ENCODE measurements at places on chromosomes 13 and 19. TPM values are rescaled to one million over a fixed set of nuclear protein-coding genes. Genes with fewer than 3 reads are reported as not detected.
A peak's percentile ranks its signal among the peaks of the same experiment; 100 is the strongest.

The LIG4 gene
- 5.7 TPM for total RNA-seq

The STOML3 gene
- not detected for total RNA-seq

The LILRB3 gene
- not detected for total RNA-seq

The SULT2B1 gene
- total RNA-seq: 0.96 TPM

DNA sequence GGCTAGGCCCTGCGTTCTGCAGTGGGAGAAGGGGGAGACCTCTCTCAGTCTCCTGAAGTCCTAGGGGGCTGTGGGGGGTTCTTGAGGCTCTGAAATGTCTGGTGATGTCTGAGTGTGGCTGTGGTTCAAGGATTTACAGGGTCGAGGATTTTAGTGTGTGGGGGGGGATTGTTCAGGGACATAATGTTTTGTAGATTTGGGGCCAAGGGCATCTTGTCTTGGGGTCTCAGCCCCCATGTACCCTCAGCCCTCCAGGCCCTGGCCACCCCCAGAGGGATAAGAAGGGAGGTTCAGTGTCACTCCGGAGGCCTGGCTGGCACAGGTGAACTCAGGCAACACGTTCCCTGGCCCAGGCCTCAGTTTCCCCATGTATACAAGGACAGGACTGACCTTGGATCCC is 2.4 kb upstream of the APC2 start:
- no peak overlapping the region for H3K4me3 ChIP-seq
- no peak for DNase-seq
- H3K4me1 ChIP-seq: peaks cover 8% of the 10 kb centered on the region
- H3K27me3 ChIP-seq: peaks cover 60% of the 10 kb centered on the region

DNA sequence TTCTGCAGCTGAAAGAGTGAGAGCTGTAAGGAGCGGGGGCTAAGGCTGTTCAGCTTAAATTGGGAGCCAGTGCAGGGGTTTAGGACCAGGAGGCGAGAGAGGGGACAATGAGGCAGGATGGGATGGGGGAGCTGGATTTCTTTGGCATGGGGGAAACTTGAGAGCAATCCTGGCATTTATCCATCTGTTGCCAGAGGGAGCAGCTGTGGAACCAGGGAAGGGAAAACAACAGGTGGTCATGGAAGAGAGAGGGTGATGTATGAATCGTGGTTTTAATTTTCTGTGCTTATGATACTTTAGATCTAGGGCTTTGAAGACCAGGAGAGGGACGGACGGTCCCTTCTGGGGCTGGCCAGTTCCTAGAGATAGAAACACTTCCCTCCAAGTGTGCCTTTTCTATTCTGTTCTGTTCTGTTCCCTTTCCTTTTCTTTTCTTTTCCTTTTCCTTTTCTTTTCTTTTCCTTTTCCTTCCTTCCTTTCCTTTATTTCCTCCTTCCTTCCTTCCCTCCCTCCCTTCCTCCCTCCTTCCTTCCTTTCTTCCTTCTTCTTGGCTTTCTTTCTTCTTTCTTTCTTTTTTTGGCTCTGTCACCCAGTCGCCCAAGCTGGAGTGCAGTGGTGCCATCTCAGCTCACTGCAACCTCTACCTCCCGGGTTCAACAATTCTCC is 16.0 kb upstream of the CCL25 start:
- H3K36me3 ChIP-seq: no peaks in the 10 kb centered on the region
- DNase-seq: no peak
- H3K4me3 ChIP-seq: no peak overlapping the region

DNA sequence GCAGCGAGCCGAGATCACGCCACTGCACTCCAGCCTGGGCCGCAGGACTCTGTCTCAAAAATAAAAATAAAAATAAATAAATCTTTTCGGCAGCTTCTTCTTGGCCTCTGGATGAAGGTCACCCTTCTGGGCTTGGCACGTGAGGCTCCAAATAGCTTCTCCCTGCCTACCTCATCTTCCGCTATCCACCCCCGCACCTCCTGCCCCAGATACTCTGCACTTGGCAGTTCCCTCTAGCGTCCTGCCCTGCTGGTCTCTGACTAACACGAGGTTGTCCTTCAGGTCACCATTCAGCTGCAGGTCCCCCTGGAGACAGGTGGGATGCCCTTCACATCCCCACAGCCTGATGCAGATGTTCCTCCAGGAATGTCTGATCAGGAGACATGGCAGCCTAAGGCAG is 8.5 kb upstream of the CCL25 start:
- no peak for DNase-seq
- H3K4me3 ChIP-seq: no peak overlapping the region
- no peaks in the 10 kb centered on the region for H3K36me3 ChIP-seq
- no peaks in the 10 kb centered on the region for H3K4me1 ChIP-seq
- H3K27me3 ChIP-seq: peaks cover 22% of the 10 kb centered on the region

DNA sequence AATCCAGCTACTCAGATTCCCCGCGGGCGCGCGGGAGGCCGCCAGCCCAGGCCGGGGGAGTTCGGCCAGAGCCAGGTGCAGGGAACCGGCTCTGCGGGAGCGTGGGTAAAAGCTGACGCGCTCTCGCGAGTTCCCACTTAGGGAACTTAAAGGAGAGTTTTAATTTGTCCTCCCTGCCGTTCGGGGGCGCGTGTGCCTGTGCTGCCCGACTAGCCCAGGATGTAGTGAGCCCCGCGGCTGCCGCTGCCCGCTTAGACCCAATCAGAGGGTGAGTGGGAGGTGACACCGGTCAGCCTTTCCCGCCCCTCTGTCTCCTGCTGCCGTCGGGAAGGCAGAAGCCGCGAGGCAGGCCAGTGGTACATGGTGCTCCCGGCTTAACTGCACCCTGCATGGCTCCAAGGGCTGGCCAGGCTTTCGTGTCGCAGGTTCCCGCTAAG is 36.0 kb upstream of the NEK3 start:
- peak overlapping the region; percentile 99 for H3K4me3 ChIP-seq
- peaks cover 6% of the 10 kb centered on the region for H3K4me1 ChIP-seq

DNA sequence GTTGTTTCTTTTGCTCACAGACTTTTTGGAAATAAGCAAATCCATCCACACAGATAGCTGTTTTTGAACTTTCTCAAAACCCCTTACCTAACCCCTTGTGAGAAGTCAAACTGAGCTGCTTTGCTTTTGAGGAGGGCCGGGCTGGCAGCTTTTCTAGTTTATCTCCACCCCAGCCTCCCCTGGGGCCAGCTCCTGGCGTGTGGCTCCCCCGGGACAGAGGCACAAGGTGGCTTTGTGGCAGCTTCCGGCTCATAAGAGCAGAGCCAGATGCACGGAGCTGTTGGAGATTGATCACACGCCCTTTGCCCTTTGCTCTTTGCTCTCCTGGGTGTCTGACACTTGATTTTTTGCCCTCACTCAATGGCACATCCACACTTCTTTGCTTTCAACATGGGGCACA is 24.9 kb upstream of the RNF113B start:
- H3K4me1 ChIP-seq: peaks cover 48% of the 10 kb centered on the region
- H3K36me3 ChIP-seq: peaks cover 38% of the 10 kb centered on the region
- peak overlapping the region; percentile 16 for H3K4me3 ChIP-seq
- no peak for DNase-seq

DNA sequence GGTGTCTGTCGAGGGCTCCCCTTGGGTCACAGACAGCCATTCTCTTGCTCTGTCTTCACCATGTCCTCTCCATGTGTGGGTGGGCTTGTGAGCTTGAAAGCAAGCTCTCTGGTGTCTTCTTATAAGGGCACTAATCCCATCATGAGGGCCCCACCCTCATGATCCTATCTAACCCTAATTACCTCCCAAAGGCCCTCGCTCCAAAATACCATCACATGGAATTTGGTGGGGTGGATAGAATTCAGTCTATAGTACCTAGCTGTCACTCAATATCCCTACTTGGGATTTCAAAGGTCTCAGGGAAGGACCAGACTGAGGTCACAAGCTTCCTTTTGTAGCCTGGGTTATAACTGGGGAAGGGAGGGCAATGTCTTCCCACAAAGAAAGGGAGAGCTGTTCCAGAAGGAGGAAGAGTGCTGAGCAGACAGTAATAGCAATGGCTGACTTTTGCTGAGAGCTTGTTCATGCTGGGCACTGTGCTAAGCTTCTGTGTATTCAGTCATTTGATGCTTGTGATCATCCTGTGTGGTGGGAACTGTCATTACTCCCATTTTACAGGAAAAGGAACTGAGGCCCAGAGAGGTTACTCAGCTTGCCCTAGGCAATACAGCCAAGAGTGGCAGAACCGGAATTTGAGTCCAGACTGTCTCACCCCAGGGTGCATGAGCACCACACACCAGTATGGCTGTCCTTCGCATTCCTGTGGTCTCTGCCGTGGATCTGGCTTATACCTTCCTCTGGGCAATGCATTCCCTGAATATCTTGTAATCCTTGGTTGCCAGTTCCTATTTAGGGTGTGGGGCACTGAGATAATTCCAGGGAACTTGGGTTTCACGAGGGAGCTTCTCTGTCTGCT is 8.2 kb downstream of the FXYD5 start:
- peaks cover 94% of the 10 kb centered on the region for H3K36me3 ChIP-seq
- H3K27ac ChIP-seq: no peak overlapping the region
- H3K4me3 ChIP-seq: no peak overlapping the region
- H3K27me3 ChIP-seq: no peaks in the 10 kb centered on the region
- H3K4me1 ChIP-seq: no peaks in the 10 kb centered on the region
- no peak for DNase-seq

DNA sequence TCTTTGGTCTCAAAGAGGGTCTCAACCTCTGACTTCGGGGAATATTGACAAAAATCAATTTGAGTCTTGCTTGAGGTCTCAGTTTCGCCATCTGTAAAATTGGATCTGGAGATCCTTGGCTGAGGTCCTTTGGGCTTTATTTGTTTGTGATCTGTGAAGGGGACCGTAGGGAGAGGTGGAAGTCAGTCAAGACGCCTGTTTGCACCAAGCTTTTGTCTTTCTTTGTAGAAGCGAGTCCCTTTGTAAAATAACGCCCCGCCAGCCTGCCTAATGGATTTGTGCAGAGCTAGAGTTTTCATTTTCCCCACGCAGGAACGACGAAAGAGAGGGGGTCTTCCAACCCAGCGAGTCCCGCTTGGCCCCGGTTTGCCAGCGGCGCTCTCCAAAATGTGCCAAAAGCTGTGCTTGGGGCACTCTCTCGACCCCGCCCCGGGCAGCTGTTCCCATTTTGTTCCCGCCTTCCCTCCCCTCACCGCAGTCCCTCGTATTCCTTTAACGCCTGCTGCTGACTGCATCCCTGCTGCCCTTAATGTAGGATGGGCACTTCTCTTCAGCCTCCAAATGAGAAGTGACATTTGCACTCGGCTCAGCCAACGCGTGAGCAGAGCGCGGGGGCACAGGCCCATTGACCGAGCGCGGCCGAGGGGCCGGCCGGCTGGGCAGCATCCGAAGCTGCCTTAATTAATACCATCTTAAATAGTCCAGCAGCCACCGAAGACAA is 13.0 kb downstream of the ZIC5 start:
- peak overlapping the region; percentile 15 for H3K27ac ChIP-seq
- peak overlapping the region; percentile 87 for H3K4me3 ChIP-seq
- peaks cover 75% of the 10 kb centered on the region for H3K27me3 ChIP-seq
- peaks cover under 1% of the 10 kb centered on the region for H3K36me3 ChIP-seq

DNA sequence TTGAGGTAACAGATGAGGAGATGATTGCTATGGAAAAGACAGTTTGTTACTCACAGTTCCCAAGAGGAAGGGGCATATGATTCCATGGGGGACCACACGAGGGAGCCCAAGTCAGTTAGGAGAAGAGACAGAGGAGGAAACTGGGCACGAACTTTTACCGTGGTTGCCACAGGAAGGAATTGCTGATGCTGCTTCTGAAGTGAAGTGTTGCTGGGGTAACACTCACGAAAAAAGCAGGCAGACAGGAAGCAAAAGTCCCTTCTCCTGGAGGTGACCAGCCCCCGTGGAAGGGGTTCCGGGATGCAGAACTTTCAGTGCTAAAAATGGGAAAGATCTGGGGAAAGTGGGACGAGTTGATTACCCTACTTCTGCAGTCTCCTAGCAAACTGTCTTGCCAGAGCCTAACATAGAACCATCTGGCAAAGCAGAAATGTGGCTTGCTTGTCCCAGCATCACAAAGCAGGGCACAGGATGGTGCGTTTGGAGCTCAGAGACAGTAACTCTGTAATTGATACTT is 35.4 kb upstream of the MAP3K10 start:
- no peak overlapping the region for H3K4me3 ChIP-seq
- H3K4me1 ChIP-seq: no peaks in the 10 kb centered on the region
- H3K27me3 ChIP-seq: no peaks in the 10 kb centered on the region
- peak; percentile 28 for DNase-seq
- H3K27ac ChIP-seq: no peak overlapping the region

GRCh38 chr13:61247149-61247936 is 168.3 kb downstream of the PCDH20 start:
- peaks cover 12% of the 10 kb centered on the region for H3K36me3 ChIP-seq
- H3K27ac ChIP-seq: no peak overlapping the region
- H3K27me3 ChIP-seq: no peaks in the 10 kb centered on the region
- peak; percentile 28 for DNase-seq
- H3K4me3 ChIP-seq: no peak overlapping the region

- H3K27me3 ChIP-seq: no peaks in the 10 kb centered on the region
Measured at GRCh38 chr19:11014403-11014911, 53.6 kb downstream of the SMARCA4 start.

DNA sequence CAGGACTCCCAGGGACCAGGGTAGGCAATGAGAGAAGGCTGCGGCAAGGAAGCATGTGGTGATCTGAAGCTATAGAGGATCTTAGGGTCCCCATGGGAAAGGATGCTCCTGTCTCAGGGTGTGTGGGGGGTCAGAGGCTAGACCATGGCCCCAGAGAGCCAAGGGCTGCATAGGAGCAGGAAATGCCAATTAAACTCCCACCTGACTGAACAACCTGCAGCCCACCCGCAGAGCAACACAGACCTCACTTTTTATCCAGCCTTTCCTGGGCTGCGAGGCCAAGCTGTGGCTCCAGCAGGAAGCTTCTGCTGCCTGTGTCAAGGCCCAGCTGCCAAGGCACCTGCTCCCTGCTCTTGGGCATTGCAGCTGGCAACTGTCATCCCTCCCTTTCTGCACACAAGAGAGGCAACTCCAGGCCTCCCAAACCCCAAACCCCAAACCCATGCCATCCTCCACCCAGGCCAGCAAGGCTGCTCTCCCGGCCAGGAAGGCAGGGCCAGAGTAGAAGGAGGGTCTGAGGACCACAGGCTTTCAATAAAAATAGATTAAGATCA is 290.1 kb downstream of the FOXO1 start:
- peaks cover 7% of the 10 kb centered on the region for H3K4me1 ChIP-seq
- H3K27me3 ChIP-seq: no peaks in the 10 kb centered on the region
- H3K27ac ChIP-seq: no peak overlapping the region
- H3K36me3 ChIP-seq: 0 out of 2 replicates have a peak, but pooled peaks cover 3% of the 10 kb centered on the region
- DNase-seq: no peak

DNA sequence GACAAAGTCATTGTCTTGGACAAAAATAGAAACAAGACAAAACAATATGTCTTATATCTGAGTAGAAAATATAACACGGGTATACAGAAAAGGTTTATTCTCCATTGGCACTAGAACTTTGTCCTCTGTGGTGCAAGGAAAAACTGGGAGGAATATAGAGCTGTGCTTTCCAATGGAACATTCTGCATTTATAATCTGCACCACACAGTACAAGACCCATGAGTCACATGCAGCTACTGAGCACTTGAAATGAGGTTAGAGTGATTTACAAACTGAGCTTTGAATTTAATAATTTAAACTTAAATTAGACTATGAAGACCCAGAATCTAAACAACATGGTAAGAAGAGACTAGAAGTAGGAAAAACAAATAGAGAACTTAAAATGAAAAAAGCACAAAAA is 86.1 kb downstream of the RAP2A start:
- H3K4me1 ChIP-seq: 0 out of 2 replicates have a peak, but pooled peaks cover 2% of the 10 kb centered on the region
- no peaks in the 10 kb centered on the region for H3K36me3 ChIP-seq
- no peak for DNase-seq
- no peak overlapping the region for H3K27ac ChIP-seq
- H3K4me3 ChIP-seq: no peak overlapping the region

- H3K27me3 ChIP-seq: peaks cover 23% of the 10 kb centered on the region
- peaks cover 2% of the 10 kb centered on the region for H3K4me1 ChIP-seq
- H3K27ac ChIP-seq: no peak overlapping the region
- H3K4me3 ChIP-seq: no peak overlapping the region
Measured at GRCh38 chr13:50116430-50116973, 101.3 kb downstream of the KCNRG start.

Measured in WTC11 (cell line).